Activated T-cell treated with anti-CD3 and anti-CD28 coated beads, Interleukin-2, amount 50 U/mL, for 48 hours (primary cell): ENCODE measurements at places on chromosomes 5 and 9.

DNA sequence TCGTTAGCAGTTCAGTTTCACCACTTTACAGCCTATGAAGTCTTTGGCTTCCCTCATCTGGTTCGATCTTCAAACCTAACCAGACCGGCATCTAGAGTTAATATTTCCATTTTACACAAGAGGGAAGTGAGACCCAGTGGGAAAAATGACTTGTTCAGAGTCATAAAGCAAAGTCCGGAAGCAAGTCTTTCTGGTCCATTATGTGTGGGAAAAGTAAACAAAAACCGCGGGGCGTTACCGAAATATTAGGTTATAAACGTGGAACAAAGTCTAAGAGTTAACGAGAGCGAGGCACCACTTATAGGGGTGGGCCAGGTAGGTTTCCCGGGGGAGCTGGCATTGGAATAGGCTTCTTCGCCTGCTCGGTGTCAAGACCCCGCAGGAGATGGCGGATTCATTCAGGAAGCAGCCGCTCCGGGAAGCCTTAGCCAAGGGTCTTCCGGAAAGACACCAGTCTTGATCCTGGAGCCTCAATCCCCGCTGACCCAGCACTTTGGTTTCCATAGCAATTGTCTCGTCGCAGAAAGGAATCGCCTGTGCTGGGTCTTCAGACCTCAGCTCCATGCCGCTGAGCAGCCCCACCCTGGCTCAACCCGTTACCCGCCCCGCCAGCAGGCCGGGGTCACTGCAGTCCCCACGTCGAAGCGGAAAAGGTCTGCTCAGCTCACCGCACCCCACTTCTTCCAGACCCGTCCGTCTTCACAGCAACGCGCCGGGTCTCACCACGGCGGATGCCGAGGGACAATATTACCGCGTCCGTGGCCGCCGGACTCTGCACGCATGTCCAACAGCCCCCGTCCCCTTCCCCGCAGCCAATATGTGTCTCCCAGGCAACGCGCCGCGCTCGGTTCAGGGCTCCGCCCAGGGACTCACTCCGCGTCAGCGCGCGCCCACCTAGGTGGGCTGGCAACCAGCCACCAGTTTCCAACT, at the start of gene C5orf52:
TSS of gene C5orf52 (plus strand) at position 872 of the 930 bp plus-strand sequence. CDS start 82 bp downstream, outside the sequence.
- DNase-seq = peak; percentile 52

GRCh38 chr5:91129748-91130147, 253.4 kb downstream of the ARRDC3 start:
- no peak for DNase-seq

DNA sequence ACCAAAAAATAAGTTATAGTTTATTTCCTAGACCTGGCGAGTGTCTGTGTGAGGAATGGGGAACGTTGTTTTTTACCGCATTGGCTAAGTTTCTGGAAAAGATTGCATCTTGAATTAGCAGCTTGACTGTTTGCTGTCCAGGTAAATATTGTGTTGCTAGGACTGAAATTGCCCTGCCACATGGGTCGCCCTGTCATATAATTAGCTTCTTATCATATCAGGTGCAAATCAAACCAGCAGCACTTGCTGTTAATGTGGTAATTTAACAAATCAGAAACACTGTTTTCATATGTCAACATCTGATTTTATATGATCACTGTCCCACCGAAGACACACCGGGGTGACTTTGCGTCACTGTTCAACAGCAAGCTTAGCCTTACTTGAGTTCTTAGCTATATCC, 63.7 kb upstream of the ZNF622 start:
- no peak for DNase-seq

DNA sequence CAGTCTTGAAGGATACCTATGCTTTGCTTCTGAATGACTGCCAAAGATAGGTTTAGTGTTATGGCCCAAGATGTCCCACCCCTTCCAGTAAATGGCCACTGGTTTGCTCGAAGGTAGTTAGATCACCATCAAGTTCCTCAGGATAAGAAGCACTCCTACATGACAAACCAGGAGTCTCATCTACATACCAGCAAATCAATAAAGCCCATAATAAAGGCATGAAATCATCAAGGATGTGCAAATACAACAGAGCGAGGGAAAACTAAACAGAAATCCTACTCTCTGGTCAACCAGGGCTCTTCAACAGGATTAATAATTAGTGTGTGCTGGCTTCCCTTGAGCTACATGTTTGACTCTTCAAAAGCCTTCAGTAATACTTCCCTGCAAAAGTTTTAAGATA, 141.0 kb downstream of the LHFPL2 start:
- DNase-seq = no peak

- DNase-seq = peak; percentile 15
Observed at GRCh38 chr9:81690251-81690851, 1.0 kb upstream of the TLE1 start.
